ENCODE measurements at places on chromosomes 5 and 9.

GRCh38 chr5:146208916-146209522 is 5.6 kb downstream of the RBM27 start:
- DNase-seq = no peak

DNA sequence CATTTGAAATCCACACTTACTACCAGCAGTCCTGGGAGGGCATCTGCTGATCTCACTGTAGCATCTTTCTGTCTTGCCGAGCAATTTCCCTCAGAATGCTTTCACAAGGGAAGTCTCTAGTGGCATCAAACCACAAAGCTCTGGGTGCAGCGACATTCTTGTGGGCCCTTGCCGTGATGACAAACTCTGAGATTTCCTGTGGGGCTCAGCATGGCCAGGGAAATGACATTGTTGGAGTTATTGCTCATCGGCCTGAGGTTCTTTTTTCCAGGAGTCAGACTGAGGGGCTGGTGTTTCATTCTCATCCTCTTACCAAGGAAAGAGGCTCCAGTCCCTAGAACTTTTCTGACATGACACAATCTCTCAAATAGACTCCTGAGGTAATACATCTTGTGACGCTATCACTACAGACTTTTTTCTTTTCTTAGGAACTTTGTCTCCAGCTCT is 51.4 kb downstream of the PFDN1 start:
- DNase-seq = no peak

GRCh38 chr5:35009019-35009418 is 38.7 kb downstream of the AGXT2 start:
- no peak for DNase-seq

- no peak for DNase-seq
These were observed 59.3 kb downstream of the AHRR start for GRCh38 chr5:380701-381309.

- peak; percentile 28 for DNase-seq
These were observed 12.1 kb downstream of the PROP1 start for GRCh38 chr5:177983763-177984583.

GRCh38 chr9:81424431-81424830 is 264.9 kb downstream of the TLE1 start:
- DNase-seq = no peak

- peak; percentile 3 for DNase-seq
These were observed 164.0 kb downstream of the CCDC192 start for GRCh38 chr5:127867022-127867783.

DNA sequence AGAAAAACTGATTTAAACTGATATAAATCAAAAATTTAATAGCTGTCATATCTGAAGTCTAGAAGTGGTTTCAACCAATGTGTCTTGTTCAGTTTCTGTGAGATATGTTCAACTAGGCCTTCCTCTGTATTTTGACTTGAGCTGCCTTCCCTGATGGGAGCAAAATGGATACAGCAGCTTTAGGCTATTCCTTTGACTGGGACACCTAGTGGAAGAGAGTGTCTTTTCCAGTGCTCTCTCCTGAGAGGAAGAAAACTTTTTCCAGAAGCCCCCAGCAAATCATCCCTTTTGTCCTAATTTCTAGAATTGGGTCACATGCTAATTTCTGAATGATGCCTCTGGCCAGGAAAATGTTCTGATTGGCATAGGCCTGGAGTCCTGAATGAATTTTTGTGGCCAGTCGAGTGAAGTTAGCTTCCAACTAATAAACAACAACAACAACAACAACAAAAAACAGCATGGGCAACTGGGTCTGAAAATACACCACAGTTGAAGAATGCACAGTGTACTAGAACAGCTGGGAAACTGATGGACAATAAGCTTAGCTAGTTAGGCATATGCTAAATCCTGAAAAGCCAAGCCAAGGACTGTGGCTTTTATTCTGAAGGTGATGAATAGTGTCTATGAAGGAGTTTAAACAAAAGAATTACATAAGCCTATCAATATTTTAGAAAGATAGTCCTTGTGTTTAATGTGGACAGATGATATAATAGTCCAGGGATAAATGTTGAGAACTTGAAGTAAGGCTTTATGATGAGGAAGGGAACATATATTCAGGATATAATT is 125.7 kb downstream of the FBN2 start:
- DNase-seq = no peak

DNA sequence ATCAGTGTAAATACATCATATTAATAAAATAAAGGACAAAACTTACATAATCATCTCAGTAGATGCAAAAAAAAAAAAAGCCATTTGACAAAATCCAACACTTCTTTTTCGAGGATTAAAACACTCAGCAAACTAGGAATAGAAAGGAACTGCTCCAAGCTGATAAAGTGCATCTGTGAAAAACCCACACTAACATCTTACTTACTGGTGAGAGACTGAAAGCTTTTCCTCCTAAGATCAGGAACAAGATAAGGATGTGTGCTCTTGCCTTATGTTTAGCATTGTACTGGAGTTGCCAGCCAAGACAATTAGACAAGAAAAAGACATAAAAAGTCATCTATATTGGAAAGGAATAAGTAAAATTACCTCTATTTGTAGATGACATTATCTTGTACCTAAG is 120.2 kb upstream of the SAP30L start:
- no peak for DNase-seq

GRCh38 chr5:15023846-15024245 is 152.3 kb upstream of the ANKH start:
- no peak for DNase-seq

DNA sequence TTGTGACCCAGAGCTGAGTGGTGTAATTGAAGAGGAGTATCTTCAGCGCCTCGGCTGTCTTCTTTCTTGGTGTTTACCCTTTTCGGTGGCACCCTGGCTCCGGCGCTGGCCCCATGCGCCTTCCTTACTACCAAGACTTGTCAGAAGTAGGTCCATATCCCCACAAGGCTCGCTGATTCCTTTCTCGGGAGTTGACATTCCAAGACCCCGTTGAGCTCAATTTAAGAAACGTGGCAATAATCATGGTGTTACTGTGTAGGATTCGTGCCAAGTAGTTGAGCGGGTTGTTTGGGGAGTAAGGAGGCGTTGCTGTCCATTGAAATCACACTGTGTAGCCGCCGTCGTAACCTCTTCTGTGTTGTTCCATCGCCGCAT is 795 bp downstream of the NDUFAF2 start:
- DNase-seq = peak; percentile 37

GRCh38 chr5:86679949-86680348 is 62.2 kb downstream of the COX7C start:
- no peak for DNase-seq

- no peak for DNase-seq
These were observed 143.9 kb downstream of the GOLPH3 start for GRCh38 chr5:32030222-32030621.

- no peak for DNase-seq
These were observed 133.1 kb upstream of the POU5F2 start for GRCh38 chr5:93874491-93874890.

DNA sequence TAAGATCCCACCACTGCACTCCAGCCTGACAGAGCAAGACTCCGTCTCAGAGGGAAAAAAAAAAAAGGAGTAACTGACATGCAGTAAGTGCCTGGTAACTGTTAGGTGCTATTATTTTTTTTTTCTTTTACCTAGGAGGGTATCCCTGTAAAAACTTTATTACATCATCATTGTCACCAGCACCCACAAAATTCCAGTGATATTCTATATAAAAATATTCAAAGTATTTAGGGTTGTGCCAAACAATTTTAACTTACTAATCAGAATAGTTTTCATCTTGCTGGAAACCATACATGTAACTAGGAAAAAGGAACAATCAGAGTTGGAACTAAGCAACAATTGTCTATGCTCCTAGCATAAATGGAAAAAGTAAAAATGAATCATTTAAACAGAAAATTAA is 112.4 kb downstream of the SSBP2 start:
- no peak for DNase-seq

DNA sequence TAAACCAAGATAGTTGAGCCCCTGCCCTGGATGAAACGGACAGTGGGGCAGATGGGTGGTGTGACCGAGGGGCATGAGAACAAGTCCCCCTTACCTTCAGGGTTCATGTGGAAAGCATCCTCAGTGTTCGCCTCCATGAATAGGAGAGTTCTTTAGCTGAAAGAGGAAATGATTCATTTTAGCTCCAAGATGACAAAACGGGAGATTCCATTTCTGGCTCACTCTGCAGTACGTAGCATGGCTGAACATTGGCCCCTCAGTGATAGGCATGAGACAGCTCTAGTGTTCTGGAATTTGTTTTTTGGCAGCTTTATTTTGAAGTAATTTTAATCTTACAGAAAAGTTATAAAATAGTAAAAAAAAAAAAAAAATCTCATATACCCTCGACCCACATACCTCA is 70.2 kb upstream of the AGXT2 start:
- no peak for DNase-seq

GRCh38 chr9:128927731-128928411 is 7.1 kb downstream of the PHYHD1 start:
- peak; percentile 65 for DNase-seq

DNA sequence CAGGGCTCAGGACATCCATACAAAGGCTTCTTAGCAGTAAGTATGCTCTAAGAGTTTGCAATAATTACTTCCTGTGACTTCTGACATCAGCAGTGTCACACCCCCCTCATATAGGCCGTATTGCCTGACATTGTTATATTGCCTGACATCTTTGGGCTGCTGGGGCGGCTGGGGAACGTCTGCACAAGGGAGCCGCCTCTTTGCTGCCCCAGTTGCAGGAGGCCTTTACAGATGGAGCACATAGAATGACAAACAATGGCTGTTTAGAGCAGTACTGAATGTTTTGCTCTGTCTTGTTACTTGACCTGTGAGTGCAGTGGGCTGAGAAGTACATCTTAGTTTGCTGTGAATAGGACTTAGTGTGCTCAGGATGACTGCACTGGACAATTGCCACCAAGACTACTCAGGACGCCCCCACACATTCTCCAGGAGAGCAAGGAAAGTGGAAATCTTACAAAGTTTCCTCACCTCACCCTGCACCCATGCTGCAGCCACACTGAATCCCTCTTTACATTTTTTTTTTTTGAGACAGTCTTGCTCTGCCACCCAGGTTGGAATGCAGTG is 65.4 kb upstream of the SPOCK1 start:
- DNase-seq = peak; percentile 76

- DNase-seq = no peak
These were observed 72.2 kb downstream of the COL15A1 start for GRCh38 chr9:99015890-99016289.

- peak; percentile 6 for DNase-seq
These were observed 661 bp downstream of the PDCL start for GRCh38 chr9:122827761-122828093.

DNA sequence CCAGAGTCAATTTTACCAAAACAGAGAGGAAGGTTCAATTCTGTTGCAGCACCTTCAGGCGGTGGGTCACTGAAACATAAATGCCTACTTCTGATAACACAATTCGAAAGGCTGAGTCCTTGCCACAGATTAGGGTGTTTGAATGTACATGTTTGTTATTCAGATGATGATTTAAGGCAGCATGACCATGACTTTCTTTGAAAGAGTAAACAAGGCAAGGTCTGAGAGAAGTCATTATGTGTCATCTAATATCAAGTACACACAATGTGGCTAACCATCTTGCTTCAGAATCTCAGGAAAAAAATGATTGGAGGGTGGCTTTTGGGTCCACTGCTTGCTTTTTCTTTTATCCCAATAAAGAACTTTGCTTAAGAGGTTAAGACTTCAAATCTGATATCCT is 457.5 kb downstream of the TAF11L14 start:
- no peak for DNase-seq

DNA sequence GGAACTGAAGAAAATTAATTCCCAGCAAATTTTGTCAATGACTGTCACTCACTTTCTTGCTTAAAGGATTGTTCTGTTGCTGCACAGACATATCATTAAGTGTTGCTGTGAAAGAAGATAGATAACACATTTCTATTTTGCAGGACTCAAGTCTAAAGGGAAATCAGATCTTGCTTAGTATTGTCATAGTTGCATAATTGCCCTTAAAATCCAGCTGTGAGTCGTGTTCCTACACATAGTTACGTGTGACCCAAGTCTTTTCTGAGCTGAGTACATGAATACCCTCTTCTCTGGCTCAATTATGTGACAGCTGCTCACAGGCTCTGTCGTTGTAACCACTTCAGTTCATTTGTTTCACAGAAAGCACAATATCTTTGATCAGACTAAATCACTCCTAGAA is 390.8 kb downstream of the DTWD2 start:
- DNase-seq = no peak

DNA sequence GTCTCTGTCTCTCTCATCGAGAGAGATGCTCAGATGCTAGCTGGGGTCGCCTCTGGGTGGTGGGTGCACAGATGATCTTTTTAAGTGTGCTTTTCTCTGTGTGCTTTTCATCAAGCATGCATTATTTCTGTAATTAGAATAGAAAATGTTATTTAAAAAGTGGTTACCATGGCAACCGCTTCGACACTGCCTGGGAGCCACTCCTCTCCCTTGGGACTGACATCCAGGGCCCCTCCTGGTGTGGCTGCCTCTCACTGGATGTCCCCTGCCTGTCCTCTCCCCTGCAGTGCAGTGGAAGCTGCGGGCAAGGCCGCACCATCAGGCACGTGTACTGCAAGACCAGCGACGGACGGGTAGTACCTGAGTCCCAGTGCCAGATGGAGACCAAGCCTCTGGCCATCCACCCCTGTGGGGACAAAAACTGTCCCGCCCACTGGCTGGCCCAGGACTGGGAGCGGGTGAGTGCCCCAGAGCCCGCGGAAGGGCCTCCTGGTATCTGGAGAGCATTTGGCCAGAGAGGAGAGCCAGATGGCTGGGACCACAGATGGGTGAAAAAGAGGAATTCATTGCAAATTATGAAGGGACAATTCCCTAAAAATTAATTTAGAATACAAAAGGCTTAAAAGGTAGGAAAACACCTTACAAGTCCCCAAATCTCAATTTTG is 34.7 kb downstream of the ADAMTSL2 start:
- no peak for DNase-seq

DNA sequence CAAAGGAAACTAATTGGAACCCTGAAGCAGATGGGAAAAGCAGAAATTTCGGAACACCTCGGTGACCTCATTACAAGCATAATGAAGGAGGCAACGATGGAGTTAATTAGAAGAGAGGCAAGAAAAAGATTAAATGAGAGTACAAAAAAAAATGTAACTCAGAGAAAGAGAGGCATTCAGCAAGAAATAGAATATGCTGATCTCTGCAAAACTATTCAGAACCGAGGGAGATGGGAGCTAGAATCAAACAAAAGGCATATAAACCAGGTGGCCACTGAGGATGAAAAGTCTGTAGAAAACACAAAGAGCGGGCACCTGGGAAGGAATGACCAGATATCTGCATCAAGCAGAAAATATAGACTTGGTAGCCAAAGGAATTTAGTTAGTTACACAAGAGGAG is 118.9 kb downstream of the CETN3 start:
- DNase-seq = no peak

GRCh38 chr9:2116073-2116472 is 100.9 kb downstream of the SMARCA2 start:
- DNase-seq = no peak

DNA sequence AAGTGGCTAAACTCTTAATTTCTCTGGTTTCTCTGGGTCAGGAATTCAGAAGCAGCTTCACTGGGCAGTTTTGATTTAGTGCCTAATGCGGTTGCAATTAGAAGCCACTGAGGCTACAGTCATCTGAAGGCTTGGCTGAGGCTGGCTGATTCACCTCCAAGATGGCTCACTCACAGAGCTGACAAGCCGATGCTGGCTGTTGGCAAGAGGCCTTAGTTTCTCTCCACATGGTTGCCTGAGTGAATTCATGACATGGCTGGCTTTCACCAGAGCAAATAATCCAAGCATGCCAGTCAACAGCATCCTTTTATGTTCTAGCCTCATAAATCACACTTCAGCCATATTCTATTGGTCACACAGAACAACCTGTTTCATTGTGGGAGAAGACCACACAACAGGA is 2.8 kb upstream of the CDK7 start:
- DNase-seq = no peak

- no peak for DNase-seq
These were observed 4.3 kb upstream of the SURF6 start for GRCh38 chr9:133340256-133340655.

GRCh38 chr5:125410537-125411070 is 664.2 kb upstream of the ZNF608 start:
- no peak for DNase-seq
